ENCODE measurements at places on chromosomes 5 and 9.

DNA sequence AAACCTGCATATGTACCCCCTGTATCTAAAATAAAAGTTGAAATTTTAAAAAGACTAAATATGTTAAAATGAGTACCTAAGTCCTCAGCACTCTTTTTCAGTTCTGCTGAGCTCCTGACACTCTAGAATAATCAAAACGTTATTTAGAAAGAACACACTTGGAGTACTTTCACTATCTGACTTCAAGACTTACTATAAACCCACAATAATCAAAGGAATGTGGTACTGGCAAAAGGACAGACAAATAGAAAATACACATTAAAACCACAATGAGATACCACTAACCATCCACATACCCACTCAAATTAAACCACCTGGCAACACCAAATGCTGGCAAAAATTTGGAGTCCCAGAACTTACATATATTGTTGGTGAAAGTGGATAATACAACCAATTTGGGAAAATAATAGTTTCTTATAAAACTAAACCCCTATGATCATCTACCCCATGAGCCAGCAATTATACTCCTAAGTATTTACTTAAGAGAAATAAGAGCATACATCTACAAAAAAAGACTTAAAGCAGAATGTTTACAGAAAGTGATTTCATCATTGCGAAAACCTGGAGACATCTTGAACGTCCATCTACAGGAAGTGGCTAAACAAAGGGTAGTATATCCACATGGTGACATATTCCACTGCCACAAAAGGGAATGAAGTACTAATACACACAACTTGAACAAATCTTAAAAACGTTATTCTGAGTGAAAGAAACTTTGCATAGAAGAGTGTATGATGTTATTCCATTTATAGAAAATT lies 12.8 kb upstream of the PRSS3 start:
- DNase-seq: no peak

- no peak for DNase-seq
Observed at GRCh38 chr5:167608390-167609272, 682.8 kb upstream of the WWC1 start.

- DNase-seq: no peak
Observed at GRCh38 chr9:70964861-70965260, 156.6 kb downstream of the TRPM3 start.

DNA sequence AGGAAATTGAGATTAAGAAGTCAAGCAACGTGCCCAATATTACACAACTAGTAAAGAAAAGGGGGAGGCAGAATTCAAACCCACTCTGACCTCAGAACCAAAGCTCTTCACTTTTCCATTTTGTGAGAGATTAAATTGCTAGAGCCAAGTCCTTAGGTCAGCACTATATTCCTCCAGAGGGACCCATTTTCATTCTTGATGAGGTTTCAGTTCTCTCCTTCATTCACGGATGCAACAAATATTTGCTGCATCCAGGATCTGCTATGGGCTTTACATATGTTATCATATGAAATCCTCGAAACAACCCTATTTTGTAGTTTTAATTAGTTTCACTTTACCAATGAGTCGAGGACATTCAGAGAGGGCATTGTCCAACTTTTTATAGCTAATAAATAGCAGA lies 239.2 kb downstream of the EFNA5 start:
- DNase-seq: no peak

DNA sequence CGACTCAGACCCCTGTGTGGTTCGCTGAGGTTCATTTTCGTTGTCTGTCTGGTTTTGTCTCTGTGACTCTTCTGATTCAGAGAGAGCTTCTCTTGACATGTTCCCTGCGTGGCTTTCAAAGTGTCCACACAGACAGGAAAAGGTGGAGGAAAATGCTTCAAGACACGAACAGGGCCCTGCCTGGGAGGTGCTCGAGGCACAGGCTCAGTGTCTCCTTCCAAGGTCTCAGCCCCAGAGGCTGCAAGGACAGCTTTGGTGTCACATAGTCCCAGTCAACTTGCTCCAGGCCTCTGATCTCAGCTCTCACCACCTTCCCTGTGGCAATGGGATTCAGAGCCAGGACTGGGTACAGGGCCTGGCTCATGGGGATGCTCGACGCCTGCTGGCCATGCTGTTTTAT lies 51.6 kb upstream of the SARDH start:
- no peak for DNase-seq

GRCh38 chr5:166596043-166596442 lies 1695.4 kb upstream of the WWC1 start:
- no peak for DNase-seq

DNA sequence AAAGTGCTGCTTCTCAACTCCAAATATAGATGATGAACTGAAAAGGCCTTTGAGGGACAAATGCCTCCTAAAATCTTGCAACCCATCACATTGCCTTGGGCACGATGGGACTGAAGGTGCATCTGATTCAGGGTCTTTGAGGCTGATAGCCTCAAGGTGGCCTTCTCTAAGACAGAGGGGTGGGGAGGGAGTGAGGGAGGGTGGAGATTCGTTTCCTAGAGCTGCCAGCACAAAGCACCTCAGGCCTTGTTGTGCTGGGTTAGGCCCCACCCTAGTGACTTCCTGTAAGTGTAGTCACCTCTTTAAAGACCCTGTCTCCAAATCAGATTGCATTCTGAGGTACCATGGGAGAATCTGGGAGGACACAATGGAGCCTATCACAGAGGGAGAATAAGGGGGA lies 57.1 kb downstream of the BARX1 start:
- no peak for DNase-seq

DNA sequence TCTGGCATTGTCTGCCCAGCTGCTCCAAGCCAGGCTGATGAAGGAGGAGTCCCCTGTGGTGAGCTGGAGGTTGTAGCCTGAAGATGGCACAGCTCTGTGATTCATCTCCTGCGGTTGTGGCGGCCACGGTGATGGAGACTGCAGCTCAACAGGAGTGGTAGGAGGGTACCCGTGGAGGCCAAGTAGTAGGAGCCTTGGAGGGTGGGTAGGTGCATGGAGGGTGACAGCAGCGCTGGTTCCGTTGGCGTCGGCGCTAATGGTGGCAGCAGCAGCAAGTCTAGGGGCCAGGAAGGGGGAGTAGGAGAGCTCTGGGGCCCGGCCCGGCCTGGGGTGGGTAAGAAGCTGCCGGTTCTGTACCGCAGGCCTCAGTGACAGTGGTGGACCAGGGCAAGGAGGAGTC lies 22.4 kb upstream of the TRIM52 start:
- DNase-seq: no peak

- no peak for DNase-seq
Observed at GRCh38 chr5:10838038-10838437, 77.0 kb upstream of the DAP start.

GRCh38 chr9:98328770-98329169 lies 73.3 kb upstream of the TBC1D2 start:
- DNase-seq: no peak

GRCh38 chr9:134314950-134315715 lies 11.1 kb upstream of the RXRA start:
- DNase-seq: no peak

GRCh38 chr5:35341189-35341588 lies 110.9 kb upstream of the PRLR start:
- DNase-seq: no peak
